Mammary epithelial cell (primary cell): ENCODE measurements at places on chromosomes 4 and X. TPM values are rescaled to one million over a fixed set of nuclear protein-coding genes. Genes with fewer than 3 reads are reported as not detected.

TRMT2B gene
- total RNA-seq: 12.2 and 15.5 TPM in 2 replicates

IL9R gene
- total RNA-seq: 0.17 TPM

CABS1 gene
- total RNA-seq: not detected

SSX1 gene
- not detected in 2 replicates for total RNA-seq

PIM2 gene
- total RNA-seq: 10.3 TPM

TCEAL9 gene
- 44.5 TPM for total RNA-seq

RBM3 gene
- 269 and 289 TPM in 2 replicates for total RNA-seq

COL4A6 gene
- 33.7 TPM for total RNA-seq

TEX13B gene
- total RNA-seq: not detected

CXCL11 gene
- total RNA-seq: not detected

TMSB15A gene
- 0.69 and 1.4 TPM in 2 replicates for total RNA-seq

SRPK3 gene
- total RNA-seq: 0.33 TPM

DNA sequence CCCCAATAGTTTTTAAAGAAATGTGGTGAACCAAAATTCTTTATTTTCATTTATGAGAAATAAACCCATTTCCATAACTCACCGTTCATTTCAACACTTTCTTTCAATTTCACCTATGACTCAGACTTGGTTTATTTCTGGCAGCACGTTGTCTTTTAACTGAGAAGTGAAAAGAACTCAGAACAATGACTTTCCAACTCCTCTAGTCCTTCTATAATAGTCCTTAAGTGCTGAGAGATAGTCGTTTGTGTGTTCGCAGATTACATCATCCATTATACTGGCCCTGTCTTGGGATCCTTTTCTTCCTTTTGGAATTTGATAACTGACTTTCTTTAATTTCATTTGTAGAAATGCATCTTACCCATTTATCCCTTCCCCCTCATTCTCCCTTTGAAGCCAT, 113.6 kb downstream of the GLUD2 start:
- no peak for DNase-seq

DNA sequence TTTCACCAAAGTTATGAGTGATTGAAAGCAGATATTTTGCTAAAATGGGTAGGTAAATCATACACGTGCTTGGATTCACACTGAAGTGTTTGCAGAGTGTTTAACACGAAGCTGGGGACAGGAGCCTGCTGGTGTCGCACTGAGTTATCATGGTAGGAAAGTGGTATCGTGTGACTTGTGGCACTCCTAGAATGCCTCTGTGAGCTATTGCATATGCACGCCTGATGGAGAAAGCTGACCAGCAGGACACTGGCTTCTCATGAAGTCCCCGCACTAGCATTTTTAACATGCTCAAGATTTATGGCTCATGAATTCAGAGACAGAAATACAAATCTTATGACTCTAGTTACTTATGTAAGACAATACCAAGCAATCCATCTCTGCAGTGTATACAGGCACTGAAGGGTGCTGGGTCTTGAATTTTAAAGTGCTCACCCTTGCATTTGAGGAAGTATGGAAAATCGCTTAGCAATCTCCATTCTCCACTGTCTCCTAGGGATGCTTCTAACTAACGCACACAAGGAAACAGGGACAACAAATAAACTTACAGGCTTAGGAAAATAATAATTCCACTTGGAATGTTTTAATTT, 19.8 kb downstream of the VCX3B start:
- no peak for DNase-seq

- DNase-seq: peak; percentile 70
These were observed 114.6 kb downstream of the RBM47 start for GRCh38 chr4:40515037-40515397.

DNA sequence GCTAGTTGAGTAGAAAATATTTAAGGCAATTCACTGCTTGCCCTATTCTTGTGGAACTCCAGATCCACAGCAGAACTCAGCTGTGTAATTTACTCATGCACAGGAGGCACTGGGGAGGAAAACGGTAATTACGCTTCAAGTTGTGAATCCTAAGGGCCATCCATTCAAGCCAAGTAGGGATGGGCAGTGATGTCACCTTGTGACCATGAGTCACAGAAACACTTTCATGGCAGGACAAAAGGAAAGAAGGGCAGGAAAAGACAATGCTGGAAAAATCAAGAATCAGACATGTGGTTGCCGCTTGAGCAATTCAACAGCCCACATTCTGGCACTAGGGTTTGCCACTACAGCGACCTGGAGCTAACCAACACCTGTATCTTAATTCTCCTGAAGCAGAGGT, 1.4 kb downstream of the PAQR3 start:
- peak; percentile 23 for DNase-seq

GRCh38 chr4:13483768-13484121, 395 bp downstream of the RAB28 start:
- DNase-seq: peak; percentile 73

- no peak for DNase-seq
These were observed 56.1 kb downstream of the FAM193A start for GRCh38 chr4:2592572-2592971.

GRCh38 chr4:127829014-127829413, 46.9 kb downstream of the HSPA4L start:
- no peak for DNase-seq

GRCh38 chr4:7775396-7775795, 164.3 kb downstream of the AFAP1 start:
- DNase-seq: no peak

DNA sequence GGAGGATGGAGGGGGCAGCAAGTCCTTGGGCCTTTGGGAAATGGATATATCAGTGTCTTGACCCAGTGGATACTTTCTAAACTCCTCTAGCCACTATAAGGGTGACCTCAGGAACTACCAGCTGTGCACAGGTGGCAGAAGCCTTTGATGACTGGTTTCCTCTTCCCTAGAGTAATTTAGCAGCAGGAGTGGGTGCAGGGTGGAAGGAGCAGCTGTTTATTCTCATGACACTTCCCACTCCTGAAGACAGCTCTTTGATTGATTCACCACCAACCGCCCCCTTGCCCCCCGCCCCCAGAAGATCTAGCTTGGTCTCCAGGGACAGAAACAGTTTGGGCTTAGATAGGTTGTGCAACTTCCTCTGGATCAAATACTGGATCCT, 63.0 kb downstream of the GPC3 start:
- no peak for DNase-seq

- DNase-seq: no peak
These were observed 133.8 kb downstream of the KLHL13 start for GRCh38 chrX:117982694-117983392.

- DNase-seq: no peak
These were observed 615.0 kb downstream of the TMA16 start for GRCh38 chr4:164109503-164109902.

- DNase-seq: peak; percentile 96
These were observed 23.2 kb upstream of the AASDH start for GRCh38 chr4:56410247-56411062.

DNA sequence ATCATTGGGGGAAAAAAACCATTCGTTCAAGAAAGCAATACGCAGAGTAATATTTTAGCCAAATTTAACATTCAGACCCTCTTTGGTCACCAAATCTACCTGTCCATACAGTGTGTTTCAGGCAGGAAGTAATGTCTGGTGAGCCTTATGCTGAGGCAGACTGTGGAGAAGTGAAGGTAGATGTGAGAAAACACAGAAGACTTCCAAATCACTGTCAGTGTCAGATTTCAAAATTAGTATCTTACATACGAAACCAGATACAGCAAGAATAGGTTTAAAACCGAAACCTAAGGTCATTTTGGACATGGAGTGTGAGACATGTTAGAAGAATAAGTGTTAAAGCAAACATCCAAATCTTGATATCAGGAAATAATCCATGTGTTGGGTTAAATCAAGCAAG, 664.5 kb upstream of the HTR2C start:
- no peak for DNase-seq

- no peak for DNase-seq
These were observed 10.5 kb upstream of the YTHDC1 start for GRCh38 chr4:68360231-68360968.

DNA sequence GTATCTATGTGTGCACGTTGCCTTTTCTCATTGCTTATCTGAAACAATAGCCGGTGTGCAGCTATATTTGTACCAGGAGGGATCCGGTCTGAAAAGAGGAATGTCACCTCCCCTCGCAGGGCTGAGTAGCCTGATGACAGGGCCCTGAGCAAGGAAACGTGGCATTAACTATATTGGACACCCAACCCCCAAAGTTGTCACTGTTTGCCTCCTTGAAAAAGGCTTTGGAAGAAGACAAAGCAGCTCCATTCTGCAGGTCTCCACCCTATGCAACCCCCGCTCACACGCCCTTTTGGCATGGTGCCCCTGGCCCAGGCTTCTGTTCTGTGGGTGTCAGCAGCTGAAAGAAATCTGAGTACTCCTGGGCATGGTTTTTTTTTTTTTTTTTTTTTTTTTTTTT, 8.2 kb downstream of the PRRG3 start:
- DNase-seq: no peak

DNA sequence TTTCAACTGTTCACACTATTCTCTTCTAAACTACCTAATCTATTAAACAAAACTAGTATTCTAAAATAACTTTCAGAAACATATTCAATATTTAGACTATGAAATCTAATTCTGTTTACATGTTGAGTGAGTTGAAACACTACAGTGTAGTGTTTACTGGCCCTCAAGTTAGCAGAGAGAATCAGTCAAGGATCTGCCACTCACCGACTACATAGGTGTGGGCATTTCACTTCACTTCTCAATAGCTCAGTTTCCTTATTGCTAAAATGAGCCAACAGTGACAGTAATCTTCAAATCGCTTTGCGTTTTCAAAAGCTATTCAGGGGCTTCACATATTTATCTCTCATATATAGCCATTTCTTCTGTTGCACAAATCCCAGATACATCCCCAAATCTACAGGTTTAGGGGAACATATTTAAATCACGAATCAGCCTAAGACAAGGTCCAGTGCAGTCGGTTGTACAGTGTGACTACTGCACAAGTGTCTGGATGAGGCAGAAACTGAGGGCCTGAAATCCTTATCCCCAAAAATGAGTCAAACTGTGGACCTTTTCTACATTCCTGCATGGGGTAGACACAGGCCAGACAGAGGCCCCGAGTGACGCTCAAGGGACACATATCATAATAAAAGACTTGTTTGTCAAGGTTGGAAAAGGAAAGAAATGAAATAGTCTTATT, 129.8 kb downstream of the PPP3CA start:
- no peak for DNase-seq

GRCh38 chr4:128809477-128810330, at the start of gene JADE1:
Gene JADE1 (plus strand): TSS chr4:128809700. CDS start chr4:128831759, 22,059 bp downstream.
- DNase-seq: peak; percentile 91

GRCh38 chr4:170736710-170737109, 647.0 kb upstream of the AADAT start:
- DNase-seq: peak; percentile 65

DNA sequence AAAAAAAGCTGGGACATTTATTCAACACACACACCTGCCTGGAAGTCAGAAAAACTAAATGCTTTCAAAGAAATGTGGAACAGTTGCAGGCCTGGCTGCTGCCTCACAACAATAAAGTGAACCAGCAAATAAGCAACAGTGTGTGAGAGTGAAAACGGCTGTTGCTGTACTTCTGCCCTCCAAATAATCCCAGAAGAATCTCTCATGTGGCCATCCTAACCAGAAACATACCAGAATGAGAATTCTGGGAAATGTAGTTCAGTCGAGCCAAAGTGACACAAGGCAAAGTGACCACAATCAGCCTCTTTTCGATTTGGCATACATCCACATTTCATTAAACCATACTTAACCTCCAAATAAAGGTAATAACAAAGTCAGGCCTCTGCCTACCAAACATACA, 204.5 kb downstream of the SLC7A11 start:
- DNase-seq: no peak

DNA sequence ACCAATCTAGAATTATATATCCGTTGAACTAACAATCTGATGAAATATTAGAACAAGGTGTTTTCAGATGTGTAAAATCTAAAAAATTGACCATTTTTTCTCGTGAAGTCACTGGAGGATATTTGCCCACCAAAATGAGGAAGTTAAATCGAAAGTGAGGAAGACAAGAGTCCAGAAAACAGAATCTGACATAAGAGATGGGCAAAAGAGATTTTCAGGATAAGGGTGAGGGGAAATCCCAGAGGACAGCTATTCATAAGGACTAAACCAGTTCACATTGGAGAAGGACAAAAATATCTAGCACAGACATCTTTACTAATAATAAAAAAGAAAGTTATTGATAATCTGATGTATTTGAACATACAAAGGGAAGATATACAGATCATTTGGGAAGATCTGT, 18.7 kb upstream of the ALG13 start:
- no peak for DNase-seq

DNA sequence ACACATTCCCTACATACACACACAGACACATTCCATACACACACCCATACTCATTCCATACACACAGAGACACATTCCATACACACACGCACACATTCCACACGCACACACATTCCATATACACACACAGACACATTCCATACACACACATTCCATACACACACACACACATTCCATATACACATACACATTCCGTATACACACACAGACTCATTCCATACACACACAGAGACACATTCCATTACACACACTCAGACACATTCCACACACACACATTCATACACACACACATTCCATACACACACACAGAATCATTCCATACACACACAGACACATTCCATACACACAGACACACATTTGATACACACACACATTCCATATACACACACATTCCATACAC, 15.2 kb downstream of the LINC00632 start:
- no peak for DNase-seq

GRCh38 chr4:124803641-124804040, 91.1 kb upstream of the ANKRD50 start:
- peak; percentile 78 for DNase-seq

- DNase-seq: peak; percentile 24
These were observed 169.7 kb downstream of the PDHA2 start for GRCh38 chr4:96009427-96010119.

DNA sequence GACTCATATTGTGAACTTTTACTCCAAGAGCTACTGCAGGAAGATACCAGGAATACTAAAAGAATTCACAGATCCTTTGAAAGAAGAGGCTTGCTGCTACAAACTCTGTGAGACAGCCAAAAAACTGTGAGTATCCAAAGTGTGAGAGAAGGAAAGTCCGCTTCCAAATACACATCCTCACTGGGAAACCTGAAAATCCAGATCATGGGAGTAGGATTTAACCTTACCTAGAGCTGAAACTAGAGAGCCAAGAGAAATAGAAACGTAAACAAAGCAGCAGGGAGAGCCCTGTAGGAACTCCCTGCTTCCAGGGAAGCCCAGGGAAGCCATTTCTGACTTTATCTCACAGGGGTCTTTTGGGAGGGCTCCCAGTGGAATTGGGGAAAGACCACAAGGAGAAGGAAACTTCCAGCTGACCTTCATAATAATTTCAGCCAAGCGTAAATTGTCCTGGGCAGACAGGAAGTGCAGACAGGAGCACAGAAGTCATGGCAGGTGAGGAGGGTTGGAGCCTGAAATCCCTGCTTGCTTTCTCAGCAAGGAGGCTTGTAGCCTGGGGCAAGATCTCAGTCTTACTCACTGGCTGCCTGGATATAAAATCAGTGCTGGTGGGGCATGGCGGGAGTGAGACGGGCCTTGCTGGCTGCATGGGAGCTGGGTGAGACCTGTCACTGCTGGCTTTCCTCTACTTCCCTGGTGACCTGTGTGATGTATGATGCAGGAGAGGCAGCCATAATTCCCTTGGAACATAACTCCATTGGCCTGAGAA, 26.2 kb upstream of the NFKB1 start:
- no peak for DNase-seq

GRCh38 chr4:122668241-122668640, 47.4 kb upstream of the IL21 start:
- peak; percentile 39 for DNase-seq

- DNase-seq: peak; percentile 74
These were observed 2.0 kb downstream of the TMEM255A start for GRCh38 chrX:120308959-120309872.

GRCh38 chrX:9327747-9328145, 137.1 kb upstream of the TBL1X start:
- peak; percentile 17 for DNase-seq

GRCh38 chr4:821631-822030, 4.3 kb downstream of the CPLX1 start:
- DNase-seq: no peak
